NCI-H774 (cell line): ENCODE measurements at places on chromosomes 7 and 10.

DNA sequence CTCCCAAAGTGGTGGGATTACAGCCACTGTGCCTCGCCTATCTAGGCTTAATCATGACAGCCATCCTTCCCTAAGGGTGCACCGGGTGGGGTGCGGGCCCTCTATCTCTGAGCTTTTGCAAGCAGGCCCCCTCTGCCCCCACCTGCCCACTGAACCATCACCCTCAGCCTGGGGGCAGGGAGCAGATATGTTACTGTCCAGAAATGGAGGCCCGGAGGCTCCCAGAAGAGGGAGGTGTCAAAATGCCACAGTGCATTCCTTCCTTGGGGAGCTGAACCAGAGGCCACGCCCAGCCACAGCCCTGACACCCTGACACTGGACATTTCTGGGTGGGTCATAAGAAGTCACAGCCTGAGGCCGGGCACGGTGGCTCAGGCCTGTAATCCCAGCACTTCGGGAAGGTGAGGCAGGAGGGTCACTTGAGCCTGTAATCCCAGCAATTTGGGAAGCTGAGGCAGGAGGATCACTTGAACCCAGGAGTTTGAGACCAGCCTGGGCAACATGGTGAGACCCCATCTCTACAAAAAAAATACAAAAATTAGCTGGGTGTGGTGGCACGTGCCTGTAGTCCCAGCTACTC, 129.8 kb upstream of the TNRC18 start:
- no peak for DNase-seq

DNA sequence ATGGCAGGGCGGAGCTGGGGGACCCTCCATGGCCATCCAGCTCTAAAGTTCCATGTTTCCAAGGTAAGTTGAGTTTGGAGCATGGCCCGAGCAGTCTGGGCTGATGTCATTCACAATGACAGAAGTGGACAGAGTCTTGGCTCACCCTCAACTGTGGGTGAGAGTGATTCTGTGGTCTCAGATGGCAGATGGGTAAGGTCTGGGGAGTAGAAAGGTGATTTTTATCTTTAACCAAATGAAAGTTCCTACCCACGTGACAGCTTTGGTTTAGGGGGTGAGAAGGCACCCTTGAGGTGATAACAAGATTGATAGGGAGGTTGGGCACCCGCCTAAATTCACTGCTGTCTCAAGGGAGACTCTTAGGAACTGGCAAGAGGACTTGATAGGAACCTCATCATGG, 57.6 kb upstream of the PDZD8 start:
- no peak for DNase-seq

GRCh38 chr7:64951250-64951848, 39.5 kb downstream of the ZNF117 start:
- peak; percentile 43 for DNase-seq

DNA sequence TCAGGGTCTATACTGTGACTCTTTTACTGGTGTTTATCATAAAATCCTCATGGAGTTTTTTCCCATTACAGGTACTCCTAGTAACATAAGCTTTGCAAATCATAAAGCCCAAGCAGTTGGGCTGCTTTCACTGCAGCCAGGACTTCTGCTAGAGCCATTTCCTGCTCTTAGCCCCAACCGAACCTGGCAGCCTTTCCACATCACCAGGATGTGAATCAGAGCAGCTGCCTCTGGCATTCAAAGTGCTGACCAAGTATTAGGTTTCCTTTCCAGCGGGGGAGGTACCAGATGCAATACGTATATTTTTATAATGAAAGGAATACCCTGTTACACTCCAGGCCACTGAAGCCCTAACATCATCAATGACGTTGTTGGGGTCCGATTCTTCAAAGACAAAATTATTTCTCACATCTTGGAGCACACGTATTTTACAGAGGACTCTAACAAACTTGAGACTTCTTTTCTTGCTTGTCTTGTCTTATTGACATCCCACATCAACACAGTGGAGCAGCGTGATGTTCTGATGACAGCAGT, 3.6 kb upstream of the HTR5A start:
- peak; percentile 31 for DNase-seq

GRCh38 chr7:81280531-81280930, 361.7 kb upstream of the SEMA3C start:
- DNase-seq: no peak

- no peak for DNase-seq
Measured at GRCh38 chr7:100486111-100486636, 2.4 kb downstream of the NYAP1 start.

- peak; percentile 10 for DNase-seq
Measured at GRCh38 chr7:118109607-118110006, 74.4 kb upstream of the LSM8 start.

- peak; percentile 7 for DNase-seq
Measured at GRCh38 chr7:156379324-156380070, 261.1 kb upstream of the RNF32 start.

- no peak for DNase-seq
Measured at GRCh38 chr10:127976286-127976685, 69.4 kb downstream of the PTPRE start.

GRCh38 chr7:132760244-132760623, 184.0 kb upstream of the PLXNA4 start:
- no peak for DNase-seq

GRCh38 chr7:134962270-134962780, 24.0 kb upstream of the AGBL3 start:
- no peak for DNase-seq

- no peak for DNase-seq
Measured at GRCh38 chr7:7014827-7015595, 167.3 kb upstream of the C1GALT1 start.

DNA sequence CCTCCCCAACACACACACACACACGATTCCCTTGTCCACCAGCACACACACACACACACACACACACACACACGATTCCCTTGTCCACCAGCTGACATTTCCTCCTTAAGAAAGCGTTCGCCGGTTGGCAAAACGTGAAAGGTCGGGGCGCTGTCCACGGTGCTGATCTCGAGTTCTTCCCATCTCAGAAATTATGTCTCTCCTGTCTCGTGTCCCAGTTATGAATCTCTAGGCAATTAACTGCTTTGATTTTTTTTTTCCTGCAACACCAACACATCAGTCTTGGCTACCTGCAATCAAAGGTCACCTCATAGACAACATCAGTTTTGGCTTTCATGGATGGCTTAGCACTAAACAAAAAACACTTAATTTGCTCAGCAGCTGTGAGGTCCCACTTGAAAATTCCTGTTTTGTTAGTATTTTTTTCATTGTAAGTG, 1.9 kb downstream of the INA start:
- no peak for DNase-seq

GRCh38 chr7:155021699-155022145, 18.8 kb upstream of the PAXIP1 start:
- no peak for DNase-seq

GRCh38 chr7:69359003-69359700, 239.1 kb upstream of the AUTS2 start:
- no peak for DNase-seq

- no peak for DNase-seq
Measured at GRCh38 chr7:46725838-46726237, 804.8 kb upstream of the IGFBP3 start.

DNA sequence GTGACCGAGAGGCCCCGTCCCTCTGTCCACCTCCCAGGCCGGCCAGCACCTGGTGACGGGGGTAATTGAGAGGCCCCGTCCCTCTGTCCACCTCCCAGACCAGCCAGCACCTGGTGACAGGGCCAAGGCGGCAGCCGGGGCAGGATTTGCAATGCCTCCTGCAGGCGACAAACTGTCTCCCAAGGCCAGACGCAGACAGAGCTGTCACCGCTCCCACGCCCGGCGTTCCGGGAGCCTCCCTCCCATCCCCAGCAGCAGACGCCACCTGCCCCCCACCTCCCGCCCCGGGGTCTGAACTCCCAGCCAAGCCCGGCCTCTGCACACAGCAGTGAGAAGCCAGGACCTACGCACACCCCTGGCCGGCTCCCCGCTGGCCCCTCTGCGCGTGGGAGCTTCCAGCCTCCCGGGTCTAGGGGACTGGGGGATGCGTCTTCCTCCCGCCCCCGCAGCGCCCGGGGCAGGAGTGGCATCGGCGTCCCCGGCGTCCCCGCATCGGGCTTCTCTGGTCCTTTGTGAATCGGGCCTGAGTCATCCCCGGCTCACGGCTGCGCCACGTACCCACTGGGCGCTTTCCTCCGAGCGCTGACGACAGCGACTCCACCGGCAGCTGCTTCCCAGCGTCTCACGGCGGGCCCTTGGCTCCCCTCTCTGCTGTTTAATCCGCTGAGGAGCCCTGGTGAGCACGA, 95.1 kb upstream of the DIP2C start:
- peak; percentile 11 for DNase-seq

DNA sequence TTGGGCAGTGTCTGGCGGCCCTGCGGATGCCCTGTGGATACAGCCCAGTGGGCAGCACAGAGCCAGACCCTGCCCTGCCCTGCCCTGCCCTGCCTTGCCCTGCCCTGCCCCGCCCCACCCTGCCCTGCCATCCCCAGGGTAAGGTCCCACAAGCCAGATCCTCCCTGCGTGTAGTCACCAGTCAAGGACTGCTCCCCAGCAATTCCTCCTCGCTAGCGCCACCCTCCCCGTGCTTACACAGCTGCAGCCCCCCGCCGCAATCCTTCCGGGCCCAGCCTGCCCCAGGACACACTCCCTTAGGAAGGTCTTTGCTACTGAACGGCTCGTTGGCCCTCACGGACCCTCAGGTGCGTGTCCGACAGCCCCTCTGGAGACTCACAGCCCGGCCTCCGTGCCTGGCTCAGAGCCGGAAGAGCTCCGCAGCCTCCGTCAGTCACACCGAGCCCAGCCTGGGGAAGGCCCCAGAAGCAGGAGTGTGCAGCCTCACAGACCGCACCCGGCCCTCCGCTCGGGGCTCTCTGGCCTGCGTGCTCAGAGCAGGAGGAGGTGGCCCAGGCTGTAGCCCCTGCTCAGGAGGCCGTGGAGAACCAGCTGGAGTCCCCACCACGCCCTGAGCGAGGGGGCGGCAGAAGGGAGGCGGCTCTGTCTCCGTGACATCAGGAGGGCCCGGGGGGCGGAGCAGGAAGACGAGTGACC, 68.3 kb downstream of the PWWP2B start:
- no peak for DNase-seq

DNA sequence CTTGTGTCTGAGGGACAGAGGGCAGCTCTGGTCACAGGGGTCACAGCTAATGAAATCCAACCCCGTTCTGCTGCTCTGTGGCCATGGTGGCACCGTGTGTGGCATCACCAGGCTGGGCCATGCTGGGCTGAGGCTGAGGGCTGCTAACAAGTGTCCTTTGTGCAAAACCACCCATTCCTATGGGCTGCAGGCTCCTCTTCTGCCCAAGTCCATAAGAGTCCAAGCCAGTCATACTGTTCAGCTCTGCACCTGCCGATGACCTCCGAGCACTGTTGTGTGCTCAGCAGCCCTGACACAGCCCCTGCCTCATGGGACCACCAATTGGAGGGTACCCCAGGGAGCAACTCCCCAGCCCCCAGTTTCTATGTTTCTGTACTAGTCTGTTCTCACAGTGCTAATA, 133.1 kb downstream of the WDR11 start:
- DNase-seq: no peak

- DNase-seq: peak; percentile 42
Measured at GRCh38 chr10:93554760-93555432, 11.6 kb upstream of the FFAR4 start.

- no peak for DNase-seq
Measured at GRCh38 chr7:23205577-23205908, 23.7 kb downstream of the NUP42 start.

GRCh38 chr7:6545398-6546126, 5.7 kb downstream of the GRID2IP start:
- DNase-seq: no peak

GRCh38 chr10:58574058-58574457, 61.4 kb downstream of the BICC1 start:
- no peak for DNase-seq

DNA sequence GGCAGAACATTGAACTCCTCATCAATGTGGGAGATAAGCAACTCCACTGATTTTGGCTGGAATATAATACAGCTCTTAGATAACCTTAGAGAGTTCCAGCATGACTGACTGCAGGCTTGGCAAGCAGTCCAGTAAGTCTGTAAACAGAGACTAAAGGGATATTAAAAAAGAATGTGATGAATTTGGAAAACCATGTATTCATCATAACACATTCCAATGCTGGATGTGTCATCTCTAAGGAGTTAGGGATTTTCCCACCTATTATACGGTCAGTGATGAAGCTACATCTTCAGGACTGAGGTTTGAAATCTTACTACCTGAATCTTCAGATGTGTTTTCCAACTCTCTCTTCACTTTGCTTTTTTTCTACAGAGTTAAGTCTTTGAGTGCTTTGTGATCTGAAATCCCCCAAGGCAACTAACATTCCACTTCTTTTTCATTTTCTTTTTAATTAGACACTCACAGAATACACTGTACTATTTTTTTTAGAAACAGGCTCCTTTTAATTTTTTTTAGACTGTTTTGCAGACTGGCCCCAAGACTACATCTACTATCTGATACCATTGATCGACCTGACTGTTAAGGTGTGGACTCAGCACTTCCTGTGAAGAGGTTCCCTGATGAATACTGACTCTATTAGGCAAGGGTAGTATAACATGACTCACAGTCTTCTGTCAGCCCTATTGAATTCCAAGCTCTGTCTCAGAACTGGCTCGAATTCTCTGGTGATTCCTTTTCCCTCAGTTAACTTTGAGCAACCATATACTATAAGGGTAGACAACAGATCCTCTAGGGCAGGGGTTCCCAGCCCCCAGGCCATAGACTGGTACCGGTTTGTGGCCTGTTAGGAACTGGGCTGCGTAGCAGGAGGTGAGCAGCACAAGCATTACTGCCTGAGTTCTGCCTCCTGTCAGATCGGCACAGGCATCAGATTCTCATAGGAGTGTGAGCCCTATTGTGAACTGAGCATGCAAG, 678.2 kb downstream of the GRM8 start:
- DNase-seq: no peak

DNA sequence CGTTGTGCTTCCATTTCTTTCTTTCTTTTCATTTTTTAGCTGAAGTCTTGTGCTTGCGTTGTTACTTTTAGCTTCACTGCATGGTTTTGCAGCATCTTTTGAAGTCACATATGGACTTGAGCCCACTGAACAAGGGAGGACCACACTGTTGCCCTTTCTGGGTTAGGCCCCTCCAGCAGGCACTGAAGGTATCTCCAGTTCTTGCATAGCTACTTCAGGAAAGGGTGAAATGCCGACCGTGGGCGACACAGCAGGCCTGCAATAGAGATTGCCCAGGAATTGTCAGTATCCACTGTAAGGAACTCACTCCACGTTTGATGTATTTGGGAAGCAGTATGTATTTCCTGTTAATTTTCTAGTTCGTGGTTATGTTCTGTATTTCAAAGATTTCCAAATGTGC, 85.1 kb downstream of the WDR37 start:
- no peak for DNase-seq
